ENCODE measurements at places on chromosomes 1 and 21.

GRCh38 chr1:162070094-162070748 lies 730 bp downstream of the NOS1AP start:
- no peak for DNase-seq

GRCh38 chr1:201659572-201659971 lies 120.6 kb downstream of the NAV1 start:
- DNase-seq = peak; percentile 55

DNA sequence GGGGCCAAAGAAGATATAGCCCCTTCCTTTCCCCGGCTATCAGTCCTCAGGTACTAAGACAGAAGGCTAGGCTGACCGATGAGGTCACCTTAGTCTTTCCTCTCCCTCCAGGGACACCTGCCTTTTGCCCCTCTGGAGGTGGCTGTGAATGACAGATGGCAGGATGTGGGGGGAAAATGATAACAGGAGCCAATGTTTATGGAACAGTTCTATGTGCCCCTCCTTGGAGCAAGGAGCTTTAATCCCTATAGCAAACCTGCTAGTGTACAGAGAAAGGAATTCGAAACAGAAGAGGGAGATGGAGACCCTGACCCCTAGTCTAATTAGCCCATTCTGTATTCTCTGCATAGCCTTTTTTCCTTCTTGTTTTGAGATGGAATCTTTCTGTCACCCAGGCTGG lies 28.1 kb downstream of the SERINC2 start:
- DNase-seq = no peak

- DNase-seq = no peak
These were observed 11.1 kb upstream of the CD48 start for GRCh38 chr1:160722726-160723125.

GRCh38 chr1:222926566-222926965 lies 111.7 kb downstream of the DISP1 start:
- DNase-seq = no peak

- DNase-seq = peak; percentile 68
These were observed 137.8 kb upstream of the COA6 start for GRCh38 chr1:234235434-234235881.

- DNase-seq = no peak
These were observed 15.1 kb upstream of the MAB21L3 start for GRCh38 chr1:116096013-116096618.

DNA sequence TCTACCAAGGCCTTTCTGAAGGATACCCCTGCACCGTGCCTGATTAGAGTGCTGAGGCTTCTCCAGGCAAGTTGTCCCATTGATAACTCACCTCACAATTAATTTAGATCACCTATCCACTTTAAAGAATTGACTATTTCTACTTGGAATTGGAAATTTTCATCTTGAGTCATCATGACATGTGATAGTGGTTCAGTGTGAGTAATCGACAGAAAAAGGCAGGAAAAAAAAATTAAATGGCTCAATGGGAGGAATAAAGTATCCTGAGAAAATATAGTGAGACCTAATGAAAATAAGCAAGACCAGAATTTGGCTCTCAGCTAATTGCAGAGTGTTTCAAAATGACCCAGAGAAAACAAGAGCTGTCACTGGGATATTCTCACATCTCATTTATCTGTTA lies 222.4 kb upstream of the C8B start:
- no peak for DNase-seq
